Type B pancreatic cell (in vitro differentiated cells): ENCODE measurements at places on chromosomes 6 and 20. TPM values are rescaled to one million over a fixed set of nuclear protein-coding genes. Genes with fewer than 3 reads are reported as not detected.

Gene PTCRA
- total RNA-seq, result not detected in 2 replicates

Gene KHDC1L
- total RNA-seq, result 0.75 TPM in 1 of 2 replicates, not detected in the other

Gene TMEM151B
- 0.52 and 3.2 TPM in 2 replicates for total RNA-seq

Gene ANKRD60
- total RNA-seq, result not detected in 2 replicates

Gene OR2H1
- not detected in 2 replicates for total RNA-seq

Gene SNRPB2
- 55.3 and 68.3 TPM in 2 replicates for total RNA-seq
